ENCODE measurements at places on chromosomes 11 and 22. TPM values are rescaled to one million over a fixed set of nuclear protein-coding genes. Genes with fewer than 3 reads are reported as not detected.

DNA sequence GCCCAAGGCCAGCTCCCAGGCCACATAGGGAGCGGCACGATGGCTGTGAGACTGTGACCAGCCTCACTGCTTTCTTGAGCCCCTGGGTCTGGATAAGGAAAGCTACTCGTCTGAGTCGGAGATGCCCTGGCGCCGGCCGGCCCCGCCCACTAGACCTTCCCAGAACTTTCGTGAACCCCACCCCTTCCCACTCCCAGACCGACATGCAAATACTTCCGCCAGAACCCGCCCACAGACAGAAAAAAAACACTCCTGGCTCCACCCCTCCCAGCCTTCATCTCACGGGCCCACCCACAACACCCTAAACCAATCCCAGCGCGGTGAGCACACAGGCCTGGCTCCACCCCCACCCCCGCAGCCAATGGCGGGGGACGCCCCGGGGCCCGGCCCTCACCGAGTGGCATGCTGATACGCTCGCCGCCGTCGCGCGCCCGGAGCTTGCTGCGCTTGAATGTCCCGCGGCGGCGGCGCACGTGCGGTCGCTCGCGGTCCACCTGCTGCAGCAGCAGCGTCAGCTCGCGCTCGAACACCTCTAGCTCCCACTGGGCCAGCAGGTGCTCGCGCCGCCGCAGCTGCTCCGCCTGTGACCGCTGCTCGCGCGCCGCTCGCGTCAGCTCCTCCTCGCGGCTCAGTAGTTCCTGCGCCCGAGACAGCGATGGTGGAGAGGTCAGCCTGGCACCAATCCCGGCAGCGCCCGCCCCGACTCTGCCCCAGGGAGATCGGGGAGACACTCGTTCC is 7.0 kb downstream of the MAP3K11 start:
- H3K27me3 ChIP-seq, result no peaks in the 10 kb centered on the region
- DNase-seq, result no peak

- H3K36me3 ChIP-seq, result no peaks in the 10 kb centered on the region
- no peak for DNase-seq
- H3K4me3 ChIP-seq, result no peak overlapping the region
- H3K4me1 ChIP-seq, result no peaks in the 10 kb centered on the region
- H3K27me3 ChIP-seq, result no peaks in the 10 kb centered on the region
Observed at GRCh38 chr11:15970506-15971214, 385.7 kb downstream of the SOX6 start.

GRCh38 chr22:33772745-33773144 is 147.5 kb downstream of the LARGE1 start:
- H3K4me3 ChIP-seq, result no peak overlapping the region
- H3K36me3 ChIP-seq, result no peaks in the 10 kb centered on the region
- no peak for DNase-seq
- H3K27ac ChIP-seq, result no peak overlapping the region

Gene PIH1D2
- total RNA-seq, result not detected

DNA sequence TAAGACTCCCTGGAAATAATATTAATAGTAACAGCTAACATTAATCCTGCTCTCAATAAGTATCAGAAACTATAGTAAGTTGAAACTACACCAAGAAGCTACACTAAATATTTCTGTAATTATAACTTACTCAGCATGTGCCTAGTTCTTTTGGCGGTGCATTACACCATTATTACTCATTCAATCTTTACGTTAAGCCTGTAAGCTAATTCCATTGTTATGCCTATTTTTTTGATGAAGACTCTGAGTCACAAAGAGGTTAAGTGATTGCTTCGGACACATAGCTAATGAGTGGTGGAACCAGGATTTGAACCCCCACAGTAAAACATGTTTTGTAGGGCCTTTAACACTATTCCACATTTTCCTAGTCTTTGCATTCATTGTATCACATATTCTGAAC is 111.6 kb downstream of the RASSF10 start:
- H3K27ac ChIP-seq, result no peak overlapping the region
- H3K27me3 ChIP-seq, result peaks cover 8% of the 10 kb centered on the region
- no peaks in the 10 kb centered on the region for H3K4me1 ChIP-seq
- H3K4me3 ChIP-seq, result no peak overlapping the region

GRCh38 chr22:17471886-17472535 is 91.3 kb upstream of the SLC25A18 start:
- H3K27me3 ChIP-seq, result peaks cover 10% of the 10 kb centered on the region
- no peak overlapping the region for H3K27ac ChIP-seq
- DNase-seq, result no peak
- no peaks in the 10 kb centered on the region for H3K36me3 ChIP-seq

- no peak overlapping the region for H3K27ac ChIP-seq
- no peaks in the 10 kb centered on the region for H3K36me3 ChIP-seq
- H3K4me3 ChIP-seq, result no peak overlapping the region
- H3K27me3 ChIP-seq, result no peaks in the 10 kb centered on the region
- peaks cover 92% of the 10 kb centered on the region for H3K4me1 ChIP-seq
- no peak for DNase-seq
Observed at GRCh38 chr11:13302420-13302958, 24.9 kb downstream of the BMAL1 start.

Gene CABP2
- not detected for total RNA-seq

Gene RAB3IL1
- not detected for total RNA-seq

Gene CRYBA4
- total RNA-seq, result not detected

DNA sequence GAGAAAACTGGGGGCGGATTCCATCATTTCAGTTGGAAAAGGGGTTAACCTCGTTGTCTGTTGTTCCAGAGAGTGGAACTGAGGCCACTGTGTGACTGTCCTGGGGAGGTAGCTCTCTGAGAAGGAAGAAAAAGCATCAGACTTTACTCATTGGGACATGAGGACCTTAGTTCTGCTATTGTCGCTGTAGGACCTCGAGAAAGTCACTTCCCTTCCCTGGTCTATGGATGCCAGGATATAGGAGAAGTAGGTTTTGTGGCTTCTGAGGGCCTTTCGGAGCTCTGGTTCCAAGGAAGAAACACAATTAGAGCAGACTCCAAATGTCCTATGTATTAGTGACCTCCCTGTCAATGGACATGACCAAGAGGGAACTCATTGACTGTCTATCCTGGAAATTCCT is 6.2 kb downstream of the MYO18B start:
- no peak for DNase-seq
- H3K4me3 ChIP-seq, result no peak overlapping the region
- H3K27me3 ChIP-seq, result no peaks in the 10 kb centered on the region
- H3K4me1 ChIP-seq, result no peaks in the 10 kb centered on the region
- no peak overlapping the region for H3K27ac ChIP-seq
- H3K36me3 ChIP-seq, result no peaks in the 10 kb centered on the region

- H3K4me3 ChIP-seq, result no peak overlapping the region
- no peak for DNase-seq
- H3K4me1 ChIP-seq, result no peaks in the 10 kb centered on the region
- no peaks in the 10 kb centered on the region for H3K36me3 ChIP-seq
Observed at GRCh38 chr11:57126766-57127400, 54.9 kb upstream of the LRRC55 start.

- H3K27ac ChIP-seq, result no peak overlapping the region
- no peaks in the 10 kb centered on the region for H3K4me1 ChIP-seq
- no peaks in the 10 kb centered on the region for H3K36me3 ChIP-seq
- H3K27me3 ChIP-seq, result no peaks in the 10 kb centered on the region
- H3K4me3 ChIP-seq, result no peak overlapping the region
- DNase-seq, result no peak
Observed at GRCh38 chr11:1163321-1163910, 5.7 kb downstream of the MUC5AC start.

DNA sequence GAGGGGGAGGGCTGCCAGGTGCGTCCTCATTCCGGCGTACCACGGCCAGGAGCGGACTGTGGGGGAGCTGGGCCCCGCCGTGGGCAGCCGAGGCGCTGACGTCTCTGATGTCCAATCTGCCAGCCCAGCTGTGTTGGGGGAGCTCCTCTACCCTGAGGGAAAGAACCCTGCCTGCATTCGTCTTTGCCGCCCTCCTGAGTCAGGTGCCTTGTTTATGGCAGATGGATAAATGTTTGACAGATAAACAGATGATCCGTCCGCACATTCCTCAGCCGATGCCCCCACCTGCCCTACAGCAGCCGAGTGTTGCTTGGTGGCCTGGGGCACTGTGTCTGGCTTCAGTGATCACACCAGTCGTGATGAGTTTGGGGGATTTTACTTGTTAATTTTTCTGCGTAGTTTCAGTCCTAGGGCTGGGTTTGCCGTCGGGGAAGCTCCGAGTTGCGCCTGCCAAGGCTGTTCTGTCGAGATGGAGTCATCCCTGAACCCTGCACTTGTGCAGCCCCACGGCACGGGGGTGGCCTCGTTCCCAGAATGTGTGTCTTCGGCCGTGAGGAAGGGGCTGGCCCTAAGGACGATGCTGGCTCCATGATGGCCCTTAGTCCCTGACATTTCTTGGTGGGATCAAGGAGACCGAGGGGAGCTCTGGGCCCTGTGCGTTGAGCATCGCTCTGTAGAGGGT is 1083.9 kb downstream of the BRD1 start:
- H3K36me3 ChIP-seq, result no peaks in the 10 kb centered on the region
- no peak overlapping the region for H3K4me3 ChIP-seq
- DNase-seq, result no peak
- H3K27me3 ChIP-seq, result no peaks in the 10 kb centered on the region

DNA sequence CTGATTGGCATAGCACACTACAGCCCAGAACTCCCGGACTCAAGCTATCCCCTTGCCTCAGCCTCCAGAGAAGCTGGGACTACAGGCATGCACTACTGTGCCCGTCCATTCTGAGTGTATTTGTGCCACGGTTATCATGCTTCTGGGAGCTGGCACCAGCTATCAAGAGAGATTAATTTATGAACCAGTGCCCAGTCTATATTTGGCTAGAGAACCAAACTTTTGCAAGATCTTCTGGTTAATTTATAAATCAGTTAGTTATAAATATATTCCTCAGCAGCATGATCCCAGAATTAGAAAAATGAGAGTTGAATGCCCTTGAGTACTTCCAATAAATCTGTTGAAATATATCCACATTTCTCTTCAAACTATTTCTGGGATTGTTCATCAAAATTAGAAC is 67.5 kb upstream of the OR5AN1 start:
- no peak overlapping the region for H3K27ac ChIP-seq
- H3K36me3 ChIP-seq, result no peaks in the 10 kb centered on the region
- DNase-seq, result no peak
- H3K4me3 ChIP-seq, result no peak overlapping the region

Gene POU2AF2
- not detected for total RNA-seq

GRCh38 chr11:20597680-20598484 is 1.5 kb upstream of the SLC6A5 start:
- no peaks in the 10 kb centered on the region for H3K4me1 ChIP-seq
- H3K4me3 ChIP-seq, result no peak overlapping the region

GRCh38 chr11:62324731-62325556 is 12.3 kb upstream of the ASRGL1 start:
- peaks cover 2% of the 10 kb centered on the region for H3K27me3 ChIP-seq
- H3K27ac ChIP-seq, result no peak overlapping the region
- peaks cover 4% of the 10 kb centered on the region for H3K4me1 ChIP-seq
- peak; percentile 56 for DNase-seq

Gene ALDH3B2
- total RNA-seq, result not detected
